Suprapubic skin (tissue), 4 donors: ENCODE measurements at places on chromosomes 2 and 18.
A peak's percentile ranks its signal among the peaks of the same experiment; 100 is the strongest.

DNA sequence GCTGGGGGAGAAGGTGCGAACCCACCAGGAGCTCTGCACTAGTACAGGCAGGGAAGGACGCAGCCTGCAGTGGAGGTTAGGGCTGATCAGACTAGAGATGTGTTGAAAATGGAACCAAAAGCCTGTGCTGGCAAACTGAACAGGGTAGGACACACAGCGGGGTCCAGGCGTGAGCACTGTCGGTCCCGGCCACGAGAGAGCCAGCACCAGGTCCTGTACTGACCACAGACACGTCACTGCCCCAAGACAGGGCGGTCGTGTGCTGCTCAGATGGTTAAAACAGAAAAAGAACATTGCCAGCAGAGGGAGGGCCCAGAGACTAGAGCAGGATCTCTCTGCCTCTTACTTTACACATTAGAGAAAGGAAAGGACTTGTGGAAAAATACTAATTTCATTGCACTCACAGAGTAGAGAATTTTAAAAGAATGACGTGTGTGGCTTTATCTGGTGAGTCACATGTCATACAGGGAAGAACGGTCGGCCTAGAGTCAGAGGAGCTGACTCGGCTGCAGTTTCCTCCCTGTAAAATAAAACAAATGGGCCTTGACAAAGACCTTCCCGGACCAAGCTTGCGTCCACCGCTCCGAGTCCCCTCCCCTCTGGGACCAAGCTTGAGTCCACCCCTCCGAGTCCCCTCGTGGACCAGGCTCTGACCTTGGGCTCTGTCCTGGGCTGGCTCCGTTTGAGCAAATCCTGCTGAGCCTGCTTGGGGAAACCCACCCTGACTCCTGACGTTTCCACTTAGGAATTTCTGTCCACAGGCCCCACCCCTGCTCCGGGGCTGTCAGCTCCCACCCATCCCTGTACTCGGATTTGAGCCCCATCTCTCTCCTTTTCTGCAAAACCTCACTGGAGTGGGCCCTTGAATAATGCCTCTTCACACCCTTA is 16.7 kb upstream of the ADI1 start:
- DNase-seq: peak; percentile 76

DNA sequence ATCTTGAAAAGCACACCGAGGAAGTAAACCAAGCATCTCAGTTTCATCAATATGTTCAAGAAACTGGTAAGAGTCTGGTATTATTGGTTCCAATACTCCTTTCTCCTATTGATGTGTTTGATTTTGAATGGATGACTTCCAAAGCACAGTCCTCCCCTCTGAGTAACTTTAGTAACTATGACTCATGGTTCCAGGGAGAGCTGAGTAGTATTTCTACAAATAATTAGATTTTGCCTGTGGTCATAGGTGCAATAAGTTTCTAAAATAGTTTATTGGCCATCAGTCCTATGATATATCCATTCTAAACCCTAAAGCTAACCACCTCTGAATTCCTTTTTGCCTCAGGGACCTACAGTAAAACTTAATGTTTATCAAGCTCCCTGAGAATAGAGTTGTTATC is 352.4 kb downstream of the XIRP2 start:
- DNase-seq: no peak

DNA sequence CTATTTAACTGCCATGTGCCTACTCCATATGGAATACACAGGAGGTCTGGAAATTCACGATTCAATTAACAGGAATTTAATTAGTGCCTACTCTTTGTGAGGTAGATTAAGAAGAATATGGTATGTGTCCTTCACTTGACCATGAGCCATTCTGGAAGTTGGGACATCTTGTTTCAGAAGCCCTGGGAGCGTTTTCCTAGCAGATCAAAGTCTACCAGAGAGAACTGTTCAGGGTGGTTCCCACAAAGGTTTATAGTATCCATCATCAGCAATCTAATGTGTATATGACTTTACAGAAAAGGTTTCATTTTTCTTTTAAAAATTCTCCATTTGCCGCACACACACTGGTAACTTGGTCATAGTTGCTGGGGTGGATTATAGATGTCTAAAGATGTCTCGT is 159.1 kb downstream of the LRRTM1 start:
- DNase-seq: no peak

DNA sequence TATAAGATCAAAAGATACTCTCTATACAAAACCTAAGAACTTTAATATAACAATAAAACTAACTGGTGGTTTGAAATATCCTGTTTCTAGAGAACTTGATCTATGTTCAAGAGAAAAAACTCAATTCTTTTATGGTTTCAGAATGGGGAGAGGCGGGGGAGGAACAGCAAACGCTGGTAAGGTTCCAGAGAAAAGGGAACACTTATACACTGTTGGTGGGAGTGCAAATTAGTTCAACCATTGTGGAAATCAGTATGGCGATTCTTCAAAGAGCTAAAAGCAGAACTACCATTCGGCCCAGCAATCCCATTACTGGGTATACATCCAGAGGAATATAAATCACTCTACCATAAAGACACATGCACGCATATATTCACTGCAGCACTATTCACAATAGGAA is 17.2 kb downstream of the FAM98A start:
- DNase-seq: no peak

- DNase-seq: no peak
Measured at GRCh38 chr18:44818668-44819403, 138.1 kb downstream of the SETBP1 start.

- no peak for DNase-seq
Measured at GRCh38 chr18:31229829-31230228, 67.2 kb upstream of the DSC1 start.

DNA sequence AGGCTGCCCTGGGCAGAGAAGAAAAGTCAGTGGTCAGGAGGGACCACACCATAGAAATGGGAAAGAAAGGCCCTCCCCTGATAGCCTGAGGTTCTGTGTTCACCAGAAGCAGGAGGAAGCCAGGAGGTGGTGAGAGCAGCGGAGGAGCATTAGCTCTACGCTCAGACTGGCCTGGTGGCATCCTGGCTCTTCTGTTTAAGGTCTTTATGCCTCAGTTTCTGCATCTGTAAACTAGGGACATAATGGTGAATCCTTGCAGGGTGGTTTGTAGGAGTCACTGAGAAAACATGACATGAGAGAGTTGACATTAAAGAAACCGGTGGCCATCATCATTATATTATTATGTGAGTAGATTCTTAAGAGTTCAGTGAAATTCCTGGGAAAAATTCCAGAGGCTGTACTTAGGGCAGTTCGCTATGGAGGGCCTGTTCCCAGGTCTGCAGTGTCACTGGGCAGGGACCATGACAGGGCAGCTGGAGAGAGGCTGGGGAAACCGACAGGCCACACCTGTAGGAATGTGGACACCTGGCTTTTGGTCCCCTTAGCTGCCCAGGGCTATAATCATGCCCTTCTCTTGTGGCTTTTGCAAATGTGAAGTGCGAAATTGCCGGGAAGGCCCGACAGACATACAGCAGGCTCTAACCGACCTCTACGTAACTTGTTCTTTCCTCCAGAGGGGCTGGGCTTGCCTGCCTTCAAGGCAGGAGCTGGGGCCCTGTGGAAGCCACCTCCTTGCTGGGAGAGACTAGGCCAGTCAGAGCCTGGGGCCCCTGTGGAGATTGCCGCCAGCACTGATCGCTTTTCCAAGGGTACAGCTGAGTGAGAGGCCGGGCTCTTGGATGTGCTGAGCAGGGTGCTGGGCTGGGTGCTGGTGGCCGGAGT is 31.0 kb downstream of the GLI2 start:
- no peak for DNase-seq

GRCh38 chr2:3241971-3242746 is 135.5 kb downstream of the EIPR1 start:
- no peak for DNase-seq

DNA sequence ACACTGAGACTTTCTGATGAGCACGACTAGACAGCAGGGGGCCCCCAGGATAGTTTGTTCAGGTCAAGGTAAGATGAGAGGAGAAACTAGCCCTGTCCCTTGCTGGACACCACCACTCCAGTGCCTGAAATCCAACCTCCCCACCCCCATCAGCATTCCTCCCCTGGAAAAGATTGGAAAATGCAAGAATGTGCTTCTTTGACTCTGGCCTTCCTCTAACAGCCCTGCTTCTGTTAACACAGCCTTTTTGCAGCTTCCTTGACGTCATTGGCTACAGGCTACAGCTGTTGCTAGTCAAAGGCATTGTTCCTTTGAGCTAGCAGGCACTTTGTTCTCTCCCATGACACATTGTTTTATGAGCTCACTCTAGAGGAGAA is 20.1 kb upstream of the LTBP1 start:
- DNase-seq: no peak

DNA sequence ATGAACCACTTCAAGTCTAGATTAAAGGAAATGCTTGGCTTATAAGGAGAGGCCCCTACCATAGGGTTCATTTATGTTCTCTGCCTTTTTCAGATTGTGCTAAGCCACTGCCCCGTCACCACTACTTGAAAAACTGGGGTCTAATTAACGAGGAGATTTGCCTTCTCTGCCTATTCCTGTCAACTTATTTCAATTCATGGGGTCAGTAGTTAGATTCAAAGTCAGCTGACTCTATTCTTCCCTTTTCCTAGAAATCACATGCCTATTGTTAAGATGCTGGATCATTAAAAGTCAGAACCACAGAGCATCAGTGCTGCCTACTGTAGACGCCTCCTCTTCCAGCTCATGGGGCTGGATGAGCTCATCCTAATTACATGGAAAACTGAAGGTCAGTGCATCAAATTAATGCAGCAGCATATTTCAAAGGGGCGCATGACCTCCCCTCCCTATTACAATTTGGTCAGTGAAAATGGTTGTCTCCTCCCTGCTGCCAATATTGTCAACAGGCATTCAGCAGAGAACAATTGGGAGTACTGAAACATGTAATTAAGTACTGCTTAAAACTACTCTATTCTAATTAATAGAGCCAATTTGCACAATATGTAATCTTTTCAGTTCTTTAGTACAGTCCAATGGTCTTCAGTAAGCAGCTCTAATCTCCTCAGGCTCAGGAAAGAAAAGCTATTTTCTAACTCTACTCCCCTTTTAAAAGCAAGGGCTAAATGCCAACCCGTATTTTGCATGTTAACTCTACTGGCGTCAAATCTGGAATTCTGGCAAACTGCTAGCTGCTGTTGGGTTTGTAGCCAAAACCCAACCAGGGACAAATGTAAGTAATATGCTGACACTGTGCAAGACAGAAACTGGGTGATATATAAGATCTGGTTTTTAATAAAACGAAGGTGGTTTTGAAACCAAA is 117.4 kb upstream of the ITGB6 start:
- no peak for DNase-seq

DNA sequence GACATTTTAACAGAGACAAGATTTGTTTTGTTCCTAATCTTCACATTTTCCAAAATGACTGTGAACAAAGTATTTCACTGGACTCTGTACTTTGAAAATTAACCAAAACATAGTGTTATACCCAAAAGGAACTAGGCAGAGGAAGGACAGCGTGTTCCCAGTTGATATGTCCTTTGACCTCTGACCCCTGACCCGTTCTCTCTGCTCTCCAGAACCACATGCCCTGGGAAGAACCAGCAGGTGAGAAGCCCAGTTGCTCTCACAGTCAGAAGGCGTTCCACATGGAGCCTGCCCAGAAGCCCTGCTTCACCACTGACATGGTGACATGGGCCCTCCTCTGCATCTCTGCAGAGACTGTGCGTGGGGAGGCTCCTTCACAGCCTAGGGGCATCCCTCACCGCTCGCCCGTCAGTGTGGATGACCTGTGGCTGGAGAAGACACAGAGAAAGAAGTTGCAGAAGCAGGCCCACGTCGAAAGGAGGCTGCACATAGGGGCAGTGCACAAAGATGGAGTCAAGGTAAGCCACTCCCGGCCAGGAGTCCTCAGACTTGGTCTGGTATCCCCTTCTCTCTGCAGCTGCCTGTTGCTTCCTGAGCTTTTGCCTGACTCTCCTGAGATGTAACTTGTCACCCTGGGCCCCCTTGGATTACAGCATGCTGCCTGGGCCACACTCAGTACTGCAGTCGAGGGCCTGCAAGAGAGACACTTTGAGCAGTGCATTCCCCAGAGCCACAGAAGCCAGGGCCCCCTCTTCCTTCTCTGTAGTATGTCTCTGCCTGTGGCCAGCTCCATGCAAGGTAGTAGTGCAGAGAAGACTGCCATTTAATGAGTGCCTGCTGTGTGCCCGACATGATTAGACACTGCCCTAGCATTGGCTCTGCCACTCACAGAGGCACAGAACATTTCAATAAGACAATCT is 94.3 kb downstream of the ARHGEF4 start:
- DNase-seq: no peak

GRCh38 chr2:126317790-126318431 is 338.0 kb upstream of the GYPC start:
- DNase-seq: no peak
